ENCODE measurements at places on chromosomes 7 and 10. TPM values are rescaled to one million over a fixed set of nuclear protein-coding genes. Genes with fewer than 3 reads are reported as not detected.

GRCh38 chr10:88500656-88501055, 82.5 kb downstream of the RNLS start:
- DNase-seq, result no peak

GRCh38 chr7:35258868-35259522, 5.1 kb upstream of the TBX20 start:
- no peak for DNase-seq

DNA sequence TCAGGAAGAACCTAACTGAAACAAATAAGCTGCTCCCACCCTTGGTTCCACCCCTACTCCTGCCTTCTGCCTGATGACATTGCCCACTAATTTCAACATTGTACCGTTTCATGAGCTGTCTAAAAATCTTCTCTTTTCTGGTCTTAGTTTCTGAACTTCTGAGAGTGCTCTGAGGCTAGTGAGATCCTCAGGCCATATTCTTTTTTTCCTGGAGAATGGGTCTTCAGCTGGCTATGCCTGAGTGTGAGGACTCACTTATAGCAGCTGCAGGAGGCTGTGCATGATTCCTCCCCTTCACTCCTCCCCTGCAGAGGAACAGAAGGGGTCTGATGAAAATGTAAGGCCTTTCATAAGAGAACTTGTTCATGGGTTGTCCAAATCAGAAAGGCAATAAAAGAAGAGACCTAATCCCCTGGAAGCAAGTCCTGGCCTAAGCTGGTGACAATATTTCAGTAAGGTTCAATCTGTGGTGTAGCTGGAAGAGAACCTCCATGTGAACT, 11.1 kb downstream of the HOXA4 start:
- no peak for DNase-seq

DNA sequence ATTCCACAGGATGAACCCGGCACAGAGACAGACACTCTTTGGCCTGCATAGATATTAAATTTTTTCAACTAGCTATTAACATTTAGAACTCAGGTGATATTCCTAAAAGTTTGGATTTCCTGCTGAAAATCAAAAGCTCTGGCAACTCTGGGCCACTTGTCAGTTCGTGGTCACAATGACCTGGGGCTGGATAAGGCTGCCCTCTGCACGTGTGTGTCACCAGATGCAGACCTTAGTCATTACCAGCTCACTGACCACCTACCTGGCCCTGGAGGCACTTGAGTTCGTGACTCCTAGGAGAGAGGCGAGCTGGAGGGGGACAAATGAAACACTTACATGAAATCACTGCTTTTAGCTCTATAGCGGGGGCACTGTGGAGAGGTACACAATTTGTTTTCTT, 126.5 kb downstream of the HIPK2 start:
- DNase-seq, result peak; percentile 12

GRCh38 chr7:67105377-67105776, 108.7 kb downstream of the TYW1 start:
- no peak for DNase-seq

DNA sequence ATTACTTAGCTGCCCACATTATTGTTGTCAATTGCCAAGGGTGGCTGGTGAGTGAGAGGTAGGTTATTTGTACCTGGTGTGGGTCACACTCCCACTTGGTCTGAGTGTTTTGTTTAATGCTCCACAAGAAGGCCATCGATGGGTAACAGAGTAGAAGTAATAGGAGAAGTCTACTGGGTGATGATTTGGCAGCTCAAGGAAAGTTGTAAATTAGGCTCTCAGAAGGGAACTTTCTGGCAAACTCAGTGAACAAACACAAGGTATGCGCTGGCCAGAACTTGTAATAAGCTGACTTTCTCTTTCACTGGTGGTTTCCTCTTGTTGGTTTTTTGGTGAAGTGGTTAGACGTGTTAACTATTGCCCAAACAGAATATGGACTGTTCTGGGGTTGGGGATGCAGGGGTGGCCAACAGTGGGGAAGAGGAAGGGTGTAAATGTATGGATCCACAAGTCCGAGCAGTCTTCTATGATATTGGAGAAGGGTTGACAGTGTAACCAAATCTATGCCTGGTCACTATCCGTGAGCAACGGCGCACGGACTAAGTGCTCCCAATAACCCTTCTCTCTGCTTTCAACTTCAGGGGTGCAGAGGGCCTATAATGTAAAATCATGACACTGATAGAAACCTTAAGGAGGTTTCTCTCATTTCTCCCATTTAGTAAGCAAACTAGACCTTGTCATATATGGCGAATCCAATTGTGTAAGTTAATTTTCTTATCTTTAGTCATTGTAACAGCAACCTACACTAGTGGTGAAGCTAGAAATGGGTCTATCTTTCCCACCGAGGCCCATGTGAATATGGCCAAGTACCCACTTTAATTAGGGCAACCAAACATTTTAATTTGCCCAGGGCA, 212.8 kb downstream of the PTEN start:
- DNase-seq, result no peak

- no peak for DNase-seq
Observed at GRCh38 chr10:80144696-80145131, 12.2 kb downstream of the PLAC9 start.

DNA sequence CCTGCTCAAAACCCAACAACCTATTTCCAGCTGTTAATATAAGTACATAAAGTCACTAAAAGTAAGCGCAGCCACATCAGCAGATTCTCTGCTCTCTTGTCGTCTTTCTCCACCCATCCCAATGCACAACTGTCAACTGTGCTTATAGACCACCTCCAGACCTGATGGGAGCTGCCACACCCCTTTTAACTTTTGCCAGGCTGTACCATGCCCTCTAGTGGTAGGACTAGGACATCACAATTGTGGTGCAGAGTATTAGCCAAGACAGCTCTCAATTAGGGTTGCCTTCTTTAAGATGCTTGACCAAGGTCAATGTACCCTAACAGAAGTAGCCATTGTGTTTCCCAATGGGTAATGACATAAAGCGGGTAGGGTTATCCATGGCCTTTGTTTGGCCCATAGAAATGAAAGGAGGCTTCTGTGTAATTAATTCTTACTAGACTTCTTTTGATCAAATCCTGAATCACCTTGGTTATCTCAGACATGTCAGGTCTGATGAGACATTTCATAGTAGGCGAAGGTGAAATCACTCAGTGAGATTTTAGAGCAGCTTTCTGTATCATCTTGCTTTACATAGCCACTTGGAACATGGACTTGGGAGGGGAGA, 68.1 kb downstream of the SCRN1 start:
- DNase-seq, result peak; percentile 26

DNA sequence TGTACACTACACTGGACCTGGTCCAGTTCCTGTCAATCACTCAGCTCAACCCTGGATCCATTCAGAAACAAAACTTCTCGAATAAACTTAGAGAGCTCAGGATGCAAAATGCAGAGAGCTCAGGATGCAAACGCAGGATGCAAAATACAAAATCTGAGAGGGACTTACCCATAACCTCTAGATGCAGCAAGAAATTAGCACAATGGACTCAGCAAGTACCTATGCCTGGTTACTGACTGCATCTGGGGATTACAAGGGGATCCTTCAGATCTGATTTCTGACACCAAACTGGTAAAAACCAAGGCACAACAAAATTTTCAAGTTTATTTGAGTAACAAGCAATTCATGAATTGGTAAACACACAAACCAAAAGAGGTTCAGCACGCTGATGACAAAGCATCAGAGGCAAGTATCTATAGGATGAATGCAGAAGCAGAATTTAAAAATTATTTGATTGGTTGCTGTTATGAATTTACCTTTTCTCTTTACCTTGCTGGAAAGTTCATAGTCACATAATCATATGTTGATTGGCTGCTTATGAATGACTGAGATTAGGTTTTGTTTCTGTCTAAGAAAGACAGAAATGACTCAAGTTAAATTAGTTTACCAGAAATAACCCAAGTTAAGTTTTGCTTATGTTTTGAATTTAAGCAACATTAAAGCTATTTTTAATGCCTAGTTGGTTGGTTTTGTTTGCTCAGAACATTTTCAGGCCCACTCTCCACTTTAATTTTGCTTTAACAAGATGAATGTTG, 11.4 kb downstream of the GIMAP6 start:
- no peak for DNase-seq

GRCh38 chr7:51303142-51303525, 13.5 kb downstream of the COBL start:
- DNase-seq, result no peak

DNA sequence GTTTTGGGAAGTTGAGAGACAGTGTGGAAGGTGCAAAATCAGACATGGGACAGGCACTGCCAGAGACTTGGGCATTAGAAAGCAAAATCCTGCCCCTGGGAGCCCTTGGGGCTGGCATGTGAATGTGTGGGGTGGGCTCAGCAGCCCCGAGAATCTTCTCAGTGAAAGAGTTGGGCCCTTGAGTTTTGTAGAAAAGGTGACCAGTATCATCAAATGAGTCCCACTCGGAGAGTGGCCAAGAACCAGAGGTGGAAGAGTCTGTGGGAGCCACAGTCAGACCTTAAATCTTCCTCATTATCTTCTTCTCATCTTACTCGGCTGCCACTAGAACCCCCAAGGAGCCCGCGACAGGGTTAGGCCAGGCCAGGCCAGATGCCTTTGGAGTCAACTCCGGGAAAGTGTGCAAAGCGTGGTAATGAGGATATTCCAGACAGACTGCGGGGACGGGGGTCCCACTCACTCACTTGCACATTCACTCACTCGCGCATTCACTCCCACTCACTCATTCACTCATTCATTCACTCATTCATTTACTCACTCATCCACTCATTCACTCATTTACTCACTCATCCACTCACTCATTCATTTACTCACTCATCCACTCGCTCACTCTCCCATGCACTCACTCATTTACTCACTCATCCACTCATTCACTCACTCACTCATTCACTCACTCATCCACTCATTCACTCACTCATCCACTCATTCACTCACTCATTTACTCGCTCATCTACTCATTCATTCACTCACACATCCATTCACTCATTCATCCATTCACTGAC, 74.9 kb downstream of the CARD11 start:
- DNase-seq, result no peak

DNA sequence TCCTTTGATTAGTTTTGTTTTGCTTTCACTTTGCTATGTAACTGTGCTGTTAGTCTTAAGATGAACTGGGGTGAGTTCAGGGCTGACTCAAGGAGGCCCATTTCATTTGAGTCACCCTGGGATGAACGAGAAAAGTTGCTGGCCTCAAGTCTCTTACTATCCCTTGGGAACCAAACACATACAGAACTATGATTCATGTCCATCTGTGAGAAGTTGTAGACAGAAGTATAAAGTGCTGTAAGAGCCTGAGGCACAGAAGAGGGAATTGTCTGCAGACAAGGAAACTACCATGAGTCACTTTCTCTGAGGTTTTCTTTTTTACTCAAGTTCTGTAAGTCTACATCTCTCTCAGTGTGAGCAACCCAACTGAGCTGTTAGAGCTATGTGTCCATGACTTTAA, 179.8 kb upstream of the CSTF2T start:
- peak; percentile 46 for DNase-seq

- DNase-seq, result no peak
Observed at GRCh38 chr10:50334273-50334672, 83.0 kb upstream of the ASAH2 start.

DNA sequence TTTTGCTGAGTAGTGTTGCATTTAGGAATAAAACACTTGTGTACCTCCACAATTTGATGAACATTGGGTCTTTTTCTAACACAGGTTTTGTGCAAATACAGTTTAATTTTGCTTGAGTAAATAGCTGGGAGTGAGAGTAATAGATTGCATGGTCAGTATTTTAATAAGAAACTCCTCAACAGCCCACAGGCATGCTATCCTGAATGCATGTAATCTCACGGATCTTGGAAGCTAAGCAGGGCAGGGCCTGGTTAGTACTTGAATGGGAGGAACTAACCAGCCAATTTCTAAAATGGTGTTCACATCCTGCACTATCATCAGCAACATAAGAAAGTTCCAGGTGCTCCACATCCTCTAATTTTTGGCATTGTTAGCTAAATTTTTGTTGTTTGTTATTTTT, 685.4 kb upstream of the MBL2 start:
- DNase-seq, result no peak

DNA sequence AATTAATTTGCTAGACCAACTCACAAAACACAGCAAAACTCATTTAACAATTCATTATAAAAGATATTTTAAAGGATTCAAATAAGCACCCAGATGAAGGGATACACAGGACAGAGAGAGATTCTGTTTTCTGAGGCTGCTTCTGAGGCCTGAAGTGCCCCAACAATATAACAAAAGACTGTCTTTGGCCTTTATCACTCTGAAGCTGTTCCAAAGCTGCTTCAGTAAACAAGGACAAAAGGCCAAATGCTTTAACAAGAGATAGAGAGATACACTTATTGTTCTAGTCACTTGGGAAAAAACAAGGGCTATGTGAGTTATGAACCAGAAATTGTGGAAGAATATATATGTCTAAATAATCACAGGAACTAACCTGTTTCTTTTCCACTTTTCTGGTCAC, 223.7 kb downstream of the CXCL12 start:
- DNase-seq, result no peak

DNA sequence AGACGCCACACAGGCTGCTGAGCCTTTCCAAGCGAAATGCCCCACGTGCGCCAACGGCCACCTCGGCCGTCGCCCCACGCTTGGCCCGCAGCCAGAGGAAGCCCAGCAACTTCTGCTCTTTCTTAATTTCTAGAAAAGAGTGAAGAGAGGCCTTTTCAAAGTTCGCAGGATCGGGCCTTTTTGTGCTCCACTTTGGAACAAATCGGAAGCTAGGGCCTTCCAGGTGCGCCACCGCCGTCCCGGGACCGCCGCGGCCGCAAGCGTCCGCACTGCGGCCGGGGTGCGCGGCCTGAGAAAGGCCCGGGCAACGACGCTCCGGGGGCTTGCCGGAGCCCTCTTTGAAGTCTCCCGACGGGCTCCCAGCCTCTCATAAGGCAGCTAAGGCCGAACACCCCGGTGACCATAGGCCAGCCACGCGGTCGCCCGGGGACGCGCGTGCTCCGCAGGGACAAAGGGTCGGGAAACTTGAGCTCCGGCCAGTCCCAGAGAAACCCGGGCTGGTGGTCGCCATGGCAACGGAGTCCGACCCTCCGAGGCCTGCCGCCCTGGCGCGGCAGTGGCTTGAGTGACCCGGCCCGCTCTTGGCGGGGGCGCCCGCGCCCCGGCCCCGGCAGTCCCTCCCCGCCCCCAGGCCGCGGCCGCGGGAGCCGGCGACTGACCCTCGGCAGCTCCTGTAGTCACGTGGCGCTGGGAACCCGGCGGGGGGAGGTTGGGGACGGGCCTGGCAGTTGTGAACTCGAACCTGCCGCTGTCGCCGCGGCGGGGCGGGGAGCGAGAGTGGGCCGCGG, at the start of gene REPIN1:
REPIN1 (plus strand) TSS at position 727 of the 788 bp plus-strand sequence. CDS start 890 bp downstream, outside the sequence.
- DNase-seq, result peak; percentile 87

- DNase-seq, result no peak
Observed at GRCh38 chr10:9547936-9548904, 1469.5 kb upstream of the CELF2 start.

GRCh38 chr10:100562008-100562672, 26.4 kb downstream of the HIF1AN start:
- no peak for DNase-seq

The TAF3 gene
- 0.92 TPM for total RNA-seq

The SFTPD gene
- not detected for total RNA-seq

The GRID1 gene
- 0.15 TPM for total RNA-seq

The OR2A5 gene
- total RNA-seq, result not detected

The PDE1C gene
- 50.1 TPM for total RNA-seq

The PBLD gene
- 2.5 TPM for total RNA-seq

The SEM1 gene
- 33.8 TPM for total RNA-seq

The SLC25A13 gene
- 12.4 TPM for total RNA-seq

The CNPY1 gene
- not detected for total RNA-seq

The CRPPA gene
- 0.42 TPM for total RNA-seq

The FBXO24 gene
- total RNA-seq, result 1.0 TPM

The CTAGE4 gene
- 2.1 TPM for total RNA-seq

The SEMA3A gene
- total RNA-seq, result 72.6 TPM

Data from MG63 (cell line).